Endothelial cell (in vitro differentiated cells): ENCODE measurements at places on chromosomes 2 and 18.
A peak's percentile ranks its signal among the peaks of the same experiment; 100 is the strongest.

DNA sequence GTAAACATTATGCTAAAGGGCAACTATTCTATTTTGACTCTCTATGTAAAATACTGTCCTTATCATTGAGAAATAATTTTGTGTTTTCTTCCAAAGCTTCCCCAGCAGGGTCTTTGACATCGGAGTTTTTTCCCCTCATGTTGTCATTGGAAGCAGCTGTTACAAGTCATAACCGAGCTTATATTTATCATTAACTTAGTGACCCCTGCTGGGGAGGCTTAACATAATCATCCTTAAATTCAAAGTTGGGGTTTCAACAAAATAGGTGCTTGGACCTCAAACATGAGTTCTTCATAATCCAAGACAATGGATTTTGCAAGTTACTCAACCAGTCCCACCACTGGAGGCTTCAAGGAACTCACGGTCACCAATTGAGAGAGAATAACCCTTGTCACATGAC, 330.9 kb downstream of the DCC start:
- DNase-seq, result no peak

DNA sequence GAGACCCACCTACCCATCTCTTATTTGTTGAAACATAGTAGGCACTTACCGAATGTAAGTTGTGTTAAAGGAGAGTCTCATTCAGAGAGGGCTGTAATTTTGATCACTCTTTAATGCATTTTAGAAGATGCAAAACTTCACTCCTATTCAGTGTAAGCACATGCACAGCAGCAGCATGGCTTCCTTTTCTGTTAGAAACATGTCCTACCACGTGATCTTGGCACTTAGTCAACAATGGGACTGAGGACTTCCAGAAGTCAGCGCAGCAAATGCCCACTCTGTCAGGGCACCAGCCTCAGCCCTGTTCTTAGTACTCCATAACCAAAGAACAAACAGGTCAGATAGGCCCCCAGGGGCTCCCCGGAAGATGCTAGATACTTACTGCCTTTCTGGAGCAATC, 456.5 kb downstream of the METTL4 start:
- no peak for DNase-seq

DNA sequence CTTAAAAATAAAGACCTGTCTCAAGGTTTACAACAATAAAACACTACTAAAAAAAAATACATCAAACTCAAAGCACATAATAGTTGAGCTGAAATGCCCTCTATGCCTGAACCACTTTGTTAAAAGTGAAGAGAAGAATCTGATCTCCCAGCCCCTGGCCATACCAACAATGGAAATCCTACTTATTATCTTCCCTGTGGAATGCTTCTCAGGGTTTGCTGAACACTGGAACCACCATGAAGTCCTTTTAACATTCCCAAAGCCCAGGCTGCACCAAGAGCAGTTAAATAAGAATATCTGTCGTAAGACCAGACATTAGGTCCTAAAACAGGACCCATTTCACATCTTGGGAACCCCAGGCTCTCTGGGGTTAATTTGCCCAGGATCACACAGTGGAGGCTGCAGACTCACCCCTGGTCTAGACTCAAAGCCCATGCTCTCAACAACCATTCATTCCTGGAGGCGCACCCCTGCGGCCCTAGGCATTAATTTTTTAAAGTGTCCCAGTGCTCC, 285.8 kb downstream of the STK39 start:
- no peak for DNase-seq

DNA sequence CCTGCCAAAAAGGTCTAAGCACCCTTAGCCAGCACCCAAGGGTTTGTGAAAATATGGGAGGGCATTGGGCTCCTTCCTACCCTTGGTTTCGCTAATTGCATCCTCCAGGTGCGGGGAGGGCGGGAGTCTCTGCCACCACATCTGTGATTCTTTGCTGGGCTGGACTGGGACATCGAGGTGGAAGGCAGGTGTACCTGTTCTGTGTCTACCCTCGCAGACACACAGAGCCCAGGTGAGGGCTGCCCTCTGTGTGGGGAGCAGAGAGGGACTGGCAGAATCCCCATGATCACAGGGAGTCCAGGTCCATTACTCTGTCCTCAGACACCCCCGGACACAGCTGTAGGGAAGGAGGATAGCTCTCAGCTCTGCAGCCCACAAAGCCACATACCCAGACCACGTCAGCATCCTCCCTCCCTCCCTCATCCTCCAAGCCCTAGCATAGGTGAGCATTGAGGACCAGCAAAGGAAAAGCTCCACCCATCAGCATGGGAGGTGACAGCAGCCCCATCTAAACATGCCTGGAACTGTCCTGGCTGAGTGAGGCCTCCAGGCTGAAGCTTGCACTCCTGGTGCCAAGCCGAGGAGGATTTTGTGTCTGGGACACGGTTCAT, 49.8 kb downstream of the PLB1 start:
- no peak for DNase-seq

- DNase-seq, result no peak
Measured at GRCh38 chr2:12265646-12266045, 451.1 kb upstream of the TRIB2 start.

DNA sequence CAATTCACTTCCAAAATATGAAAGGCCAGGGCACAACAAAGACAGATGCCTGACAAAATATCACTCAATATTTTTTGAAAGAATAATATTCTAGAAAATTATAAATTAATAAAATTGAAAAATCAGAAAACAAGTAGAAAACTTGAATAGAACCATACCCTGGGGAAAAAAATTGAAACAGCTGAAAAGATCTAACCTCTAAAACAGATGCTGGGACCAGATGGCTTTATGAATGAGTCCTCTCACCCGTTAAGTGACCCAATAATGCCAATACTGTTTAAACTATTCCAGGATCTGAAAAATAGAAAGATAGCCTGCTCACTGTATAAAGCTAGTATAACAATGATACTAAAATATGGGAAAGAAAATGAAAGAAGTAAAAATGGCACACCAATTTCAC, 322.3 kb upstream of the VWC2L start:
- no peak for DNase-seq

GRCh38 chr2:127759931-127760330, 51.0 kb downstream of the WDR33 start:
- no peak for DNase-seq

DNA sequence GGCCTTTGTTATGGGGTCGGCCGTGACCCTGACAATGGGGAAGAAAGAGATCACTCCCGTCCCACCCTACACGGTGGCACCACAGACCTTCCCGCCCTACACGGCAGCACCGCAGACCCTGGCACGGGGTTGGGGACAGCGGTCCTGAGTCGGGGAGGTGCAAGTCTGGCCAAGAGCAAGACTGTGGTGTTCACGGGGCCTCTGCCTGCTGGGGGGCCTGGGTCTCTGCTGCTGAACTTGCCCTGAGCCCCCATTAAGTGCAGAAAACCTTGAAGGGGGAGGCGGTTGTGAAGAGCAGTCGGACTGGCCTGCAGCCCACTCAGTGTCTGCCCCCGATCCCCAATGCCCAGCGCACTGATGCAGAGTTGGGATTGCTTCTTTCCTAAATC, 75.9 kb downstream of the SLC66A2 start:
- DNase-seq, result no peak

DNA sequence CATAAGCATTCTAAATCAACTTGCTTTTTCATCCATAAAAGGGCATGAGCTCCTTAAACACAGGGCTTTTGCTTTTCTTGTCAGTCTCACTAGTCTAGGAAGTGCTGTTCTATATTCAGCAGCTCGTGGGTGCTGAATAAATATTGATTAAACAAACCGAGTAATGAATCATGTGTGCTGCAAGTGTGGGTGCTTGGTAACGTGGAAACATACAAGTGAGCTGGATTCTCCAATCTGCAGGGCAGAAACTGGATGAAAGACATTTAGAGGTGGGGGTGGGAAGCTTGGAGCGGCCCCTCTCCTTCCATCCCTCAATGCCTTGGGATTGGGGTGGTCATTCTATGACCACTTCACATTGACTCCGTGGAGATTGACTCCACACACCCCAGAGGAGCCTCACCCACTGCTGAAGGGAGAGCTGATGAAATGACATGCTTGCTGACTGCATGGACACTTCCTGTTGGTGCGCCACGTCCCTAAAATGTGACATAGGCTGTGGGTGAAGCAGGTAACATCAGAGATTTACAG, 114.6 kb downstream of the DOCK10 start:
- DNase-seq, result no peak

DNA sequence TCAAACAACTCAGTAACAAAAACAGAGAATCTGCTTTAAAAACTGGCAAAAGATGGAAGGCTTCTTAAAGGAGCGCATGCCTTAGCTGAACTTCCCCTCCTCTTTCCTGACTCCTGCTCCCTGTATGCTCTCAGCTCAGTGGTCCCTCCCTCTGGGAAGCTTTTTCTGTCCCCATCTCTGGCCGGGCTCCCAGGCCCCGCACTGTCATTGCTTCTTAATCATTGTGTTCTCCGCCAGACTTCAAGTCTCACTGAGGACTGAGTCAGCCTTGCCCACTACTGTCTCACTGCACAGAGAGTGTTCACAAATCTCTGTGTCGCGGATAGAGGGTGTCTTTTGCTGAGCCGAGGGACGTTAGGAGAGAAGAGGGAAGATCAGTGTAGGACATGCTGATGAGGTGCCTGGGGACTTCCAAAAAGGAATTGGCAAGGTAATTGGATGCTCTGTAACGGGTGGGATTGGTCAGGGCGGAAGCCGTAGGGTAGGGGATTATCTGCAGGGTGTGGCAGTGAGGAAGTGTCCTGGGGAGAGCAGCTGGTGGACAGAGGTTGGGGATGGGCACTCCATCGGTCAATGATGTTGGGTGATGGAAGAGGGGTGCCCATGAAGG, 16.2 kb downstream of the TOGARAM2 start:
- no peak for DNase-seq

GRCh38 chr2:144507441-144508171, 12.3 kb downstream of the ZEB2 start:
- no peak for DNase-seq

GRCh38 chr2:215765729-215766360, 247.5 kb downstream of the MREG start:
- DNase-seq, result no peak

GRCh38 chr2:181123798-181124231, 143.4 kb downstream of the UBE2E3 start:
- no peak for DNase-seq

GRCh38 chr2:218036371-218036770, 32.7 kb upstream of the RUFY4 start:
- DNase-seq, result no peak

DNA sequence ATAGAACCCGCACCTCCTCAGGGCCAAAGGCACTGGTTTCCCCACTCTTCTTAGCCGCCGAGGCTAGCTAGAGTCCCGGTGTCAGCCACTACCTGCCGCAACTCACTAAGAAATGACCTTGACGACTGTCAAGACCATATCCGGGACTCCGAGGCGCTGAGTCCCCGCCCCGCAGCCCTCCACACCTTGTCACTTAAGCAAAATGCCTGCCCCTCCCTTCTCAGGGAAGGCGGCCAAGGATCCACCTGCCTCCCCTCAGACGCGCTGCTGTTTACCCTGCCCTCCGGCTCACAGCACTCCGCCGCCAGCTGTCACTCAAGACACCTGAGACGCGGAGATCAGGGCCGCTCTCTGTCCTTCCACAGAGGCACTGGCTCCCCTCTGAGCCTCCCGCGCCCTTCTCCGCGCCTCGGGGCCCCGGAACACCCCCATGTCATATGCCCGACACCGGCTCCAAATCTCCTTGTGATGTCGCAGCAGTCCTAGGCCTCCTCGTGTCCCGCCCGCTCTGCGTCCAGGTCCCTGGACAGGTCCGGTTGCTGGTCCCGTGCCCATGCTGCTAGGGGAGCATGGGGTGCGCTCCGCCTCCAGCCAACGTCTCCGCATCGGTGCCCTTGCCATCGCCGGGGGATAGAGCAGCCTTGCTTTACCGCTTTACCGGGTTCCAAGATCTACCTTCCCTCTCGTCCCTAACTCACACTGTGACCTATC, 32.5 kb upstream of the REG3G start:
- no peak for DNase-seq

GRCh38 chr2:226828191-226828590, 7.7 kb upstream of the RHBDD1 start:
- no peak for DNase-seq

- DNase-seq, result no peak
Measured at GRCh38 chr18:61245276-61245675, 88.0 kb upstream of the CDH20 start.

- peak; percentile 2 for DNase-seq
Measured at GRCh38 chr18:79863161-79864005, 65.6 kb downstream of the KCNG2 start.

DNA sequence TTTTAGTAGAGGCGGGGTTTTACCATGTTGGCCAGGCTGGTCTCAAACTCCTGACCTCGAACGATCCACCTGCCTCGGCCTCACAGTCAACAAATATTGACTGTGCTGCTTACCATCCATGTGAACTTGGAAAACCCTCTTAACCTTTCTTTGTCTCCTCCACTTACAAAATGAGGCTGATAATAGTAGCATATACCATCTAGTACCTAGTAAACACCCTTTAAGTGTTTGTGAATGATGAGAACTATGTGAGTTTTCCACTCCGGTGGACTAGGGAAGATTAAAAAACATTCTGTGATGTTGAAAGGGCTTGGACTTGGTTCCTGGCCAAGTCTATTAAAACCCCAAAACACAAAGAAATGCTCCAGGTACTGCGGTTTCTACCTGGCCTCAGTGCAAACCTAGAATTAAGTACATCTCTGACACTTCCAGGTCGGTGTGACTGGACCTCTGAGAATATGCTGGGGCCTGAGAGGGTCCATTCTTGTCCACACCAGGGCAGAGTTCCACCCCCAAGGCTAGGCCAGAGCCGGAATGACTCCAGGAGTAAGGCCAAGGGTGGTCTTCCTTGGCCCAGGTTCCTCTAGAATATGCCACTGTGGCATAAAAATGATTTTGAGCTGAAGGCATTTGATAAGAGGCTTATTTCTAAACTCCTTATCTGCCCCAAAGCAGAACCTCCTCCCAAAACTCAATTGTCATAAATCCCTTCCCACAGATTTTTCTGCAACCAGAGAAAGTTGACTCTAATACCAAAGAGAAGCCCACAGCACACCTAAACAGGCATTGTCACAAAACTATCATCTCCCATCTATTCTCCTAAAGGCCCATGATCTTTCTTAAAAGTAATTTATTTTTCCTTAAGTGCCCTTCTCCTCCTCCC, 217.5 kb downstream of the TGIF1 start:
- no peak for DNase-seq

DNA sequence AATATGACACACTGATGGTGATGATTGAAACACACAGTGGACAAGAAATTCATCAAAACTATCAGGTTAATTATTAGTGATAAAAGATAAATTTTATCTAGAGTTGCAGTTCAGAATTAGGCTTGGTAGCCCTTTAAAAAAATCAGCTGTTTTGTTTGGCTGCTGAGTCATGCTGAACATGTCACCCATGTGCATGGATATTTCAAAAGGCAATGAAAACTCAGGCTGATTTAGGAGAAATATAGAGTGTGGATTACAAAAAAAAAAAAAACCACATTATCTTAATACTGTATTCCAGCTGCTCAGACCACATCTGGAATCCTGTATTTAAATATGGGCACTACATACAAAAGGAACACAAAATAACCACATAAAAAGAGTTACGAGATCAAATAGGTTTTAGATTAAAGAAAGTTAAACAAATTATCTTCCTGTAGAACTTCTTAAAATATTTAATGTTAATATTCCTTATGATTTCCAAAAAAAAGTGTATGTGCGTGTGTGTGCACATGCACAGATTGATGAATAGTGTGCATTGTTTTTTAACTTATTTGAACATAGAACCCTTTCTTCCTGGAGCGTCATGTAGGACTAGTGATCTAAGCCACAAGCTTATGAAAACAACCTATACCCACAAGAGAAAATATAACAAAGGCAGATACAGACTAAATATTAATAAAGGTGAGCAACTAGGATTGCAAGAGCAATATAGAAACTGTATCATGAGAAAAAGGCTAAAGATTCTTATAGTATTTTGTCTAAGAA, 186.2 kb downstream of the STK39 start:
- DNase-seq, result no peak
